ENCODE measurements at places on chromosomes 6 and 20.

DNA sequence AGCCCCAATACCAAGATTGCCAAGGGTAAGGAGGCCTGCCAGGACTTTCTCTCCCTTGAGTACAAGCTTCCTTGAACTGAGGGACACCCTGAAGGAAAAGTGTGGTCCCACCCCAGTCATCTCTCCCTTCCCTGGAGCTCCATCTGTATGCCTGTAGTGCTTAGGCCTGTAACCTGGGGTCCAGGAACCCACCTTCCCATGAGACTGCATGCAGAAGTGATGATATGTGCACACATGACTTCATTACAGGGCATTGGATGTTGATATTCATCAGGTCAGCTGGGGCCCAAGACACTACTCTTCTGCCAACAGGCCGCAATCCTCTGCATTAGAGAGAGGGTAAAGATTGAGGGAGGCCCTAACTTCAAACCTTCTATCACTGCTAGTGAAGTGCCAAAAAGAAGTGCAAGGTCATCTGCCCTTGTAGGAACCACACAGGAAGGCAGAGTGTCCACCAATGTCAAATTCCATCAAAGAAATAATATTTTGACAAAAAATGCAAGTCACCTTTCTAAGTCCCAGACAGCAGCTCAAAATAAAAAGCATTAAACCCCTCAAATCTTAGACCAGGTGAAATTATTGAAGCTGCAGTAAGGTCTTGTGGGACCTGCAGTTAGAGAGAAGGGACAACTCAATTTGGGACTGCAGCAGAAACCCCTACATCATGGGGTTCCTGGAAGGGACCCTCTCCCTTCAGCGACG lies 5.1 kb downstream of the HLA-F start:
- no peak for DNase-seq

GRCh38 chr6:27771235-27771634 lies 141.0 kb downstream of the OR2B2 start:
- DNase-seq: no peak

DNA sequence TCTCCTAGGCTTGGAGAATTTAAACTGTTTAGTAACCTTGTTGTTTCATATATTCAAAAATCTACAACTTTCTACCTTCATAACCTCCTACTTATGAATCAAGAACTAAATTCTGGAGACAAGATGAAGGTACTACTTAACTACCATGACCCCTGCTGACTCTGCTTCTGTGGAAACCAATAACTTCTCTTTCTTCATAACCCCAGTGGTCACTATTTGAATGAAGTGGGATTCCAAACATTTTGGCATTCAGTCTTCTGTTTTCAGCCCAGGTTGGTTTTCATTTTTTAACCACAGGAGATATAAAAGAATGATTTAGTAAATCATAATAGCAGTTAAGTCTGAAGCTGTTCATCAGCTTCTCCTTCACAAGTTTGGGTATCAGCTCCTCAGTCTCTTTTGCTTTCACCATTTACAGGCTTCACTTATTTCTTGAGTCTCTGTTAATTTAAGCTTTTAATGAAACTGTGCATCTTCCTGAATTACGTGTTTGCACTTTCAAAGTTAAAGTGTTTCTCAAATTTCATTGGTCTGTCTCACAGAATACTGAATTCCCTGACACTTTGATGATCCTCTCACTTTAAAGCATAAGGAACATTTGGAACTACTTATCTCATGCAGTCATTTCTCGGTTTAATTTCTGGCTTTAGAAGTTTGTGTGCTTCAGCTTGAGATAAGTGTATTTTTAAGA lies 9.5 kb downstream of the SENP6 start:
- no peak for DNase-seq

DNA sequence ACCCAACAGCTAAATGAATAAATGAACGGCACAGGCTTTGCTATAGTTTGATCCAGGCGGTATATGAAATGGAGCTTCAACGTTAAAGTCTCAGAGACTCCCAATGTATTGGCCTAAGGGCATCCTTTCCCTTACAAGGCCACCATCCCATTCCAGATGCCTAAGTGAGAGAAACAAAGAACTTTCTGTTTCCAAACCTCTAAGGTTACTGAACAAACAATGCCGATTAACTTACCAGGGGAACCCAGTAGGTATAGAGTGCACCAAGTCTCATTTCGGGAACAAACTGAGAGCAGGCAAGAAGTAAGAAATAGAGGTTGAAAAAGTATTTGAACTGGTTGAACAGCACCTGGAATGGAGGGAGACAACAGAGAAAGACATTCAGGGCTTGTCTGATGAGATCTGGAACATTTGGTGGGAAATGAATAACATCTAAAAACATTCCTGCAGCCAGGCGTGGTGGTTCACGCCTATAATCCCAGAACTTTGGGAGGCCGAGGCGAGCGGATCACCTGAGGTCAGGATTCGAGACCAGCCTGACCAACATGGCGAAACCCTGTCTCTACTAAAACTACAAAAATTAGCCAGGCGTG lies 42.5 kb downstream of the ATP9A start:
- DNase-seq: no peak

GRCh38 chr6:52975580-52975979 lies 19.5 kb downstream of the GSTA4 start:
- DNase-seq: no peak

DNA sequence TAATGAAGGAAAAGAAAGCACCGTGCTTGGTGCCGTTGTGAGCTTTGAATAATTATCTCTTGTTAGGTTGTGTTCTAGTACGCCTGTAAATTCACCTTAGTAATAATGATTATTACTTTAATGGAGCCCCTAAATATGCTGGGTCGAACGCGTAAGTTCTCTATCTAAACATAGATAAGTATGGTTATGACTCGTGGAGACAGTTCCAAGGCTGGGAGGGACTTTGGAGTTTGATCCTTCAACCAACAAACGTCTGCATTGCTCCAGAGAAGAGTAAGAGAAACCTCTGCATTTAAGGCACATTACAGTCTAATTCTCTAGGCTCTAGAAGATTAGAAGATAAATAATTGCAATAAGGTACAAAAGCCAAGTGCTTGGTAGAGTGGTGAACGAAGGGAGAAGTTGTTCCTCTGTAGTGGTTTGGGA lies 514 bp downstream of the ACOT13 start:
- DNase-seq: no peak

DNA sequence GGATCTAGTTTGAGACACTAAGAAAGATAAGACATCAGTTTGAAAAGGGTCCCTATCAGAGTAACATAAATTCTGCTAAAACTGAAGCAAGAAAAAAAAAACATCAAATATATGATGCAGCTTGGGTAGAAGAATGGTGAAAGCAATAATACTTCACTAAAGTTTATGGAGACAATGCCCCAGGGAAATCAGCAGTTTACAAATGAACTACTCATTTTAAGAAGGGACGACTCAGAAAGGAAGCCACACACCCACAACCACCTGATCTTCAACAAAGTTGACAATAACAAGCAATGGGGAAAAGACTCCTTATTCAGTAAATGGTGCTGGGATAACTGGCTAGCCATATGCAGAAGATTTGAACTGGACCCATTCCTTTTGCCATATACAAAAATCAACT lies 143.5 kb downstream of the TPBG start:
- peak; percentile 21 for DNase-seq

DNA sequence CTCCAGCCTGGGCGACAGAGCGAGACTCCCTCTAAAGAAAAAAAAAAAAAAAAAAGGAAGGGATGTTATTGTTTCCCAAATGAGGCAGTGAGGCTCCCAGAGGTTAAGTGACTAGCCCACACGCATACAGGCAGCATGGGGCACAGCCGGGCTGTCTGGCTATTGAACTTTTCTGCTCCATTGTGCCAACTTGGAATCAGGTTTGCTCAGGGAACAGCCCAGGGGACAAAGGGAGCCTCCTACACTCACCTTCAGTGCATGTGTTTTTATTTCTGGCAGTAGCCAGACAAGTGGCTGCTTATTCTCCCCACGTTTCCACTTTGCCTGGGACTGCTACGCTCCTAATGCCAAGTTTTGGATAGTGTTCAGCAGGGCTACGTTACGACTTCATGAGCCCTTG lies 10.7 kb downstream of the ETV7 start:
- DNase-seq: no peak

GRCh38 chr6:16630026-16630643 lies 131.1 kb downstream of the ATXN1 start:
- DNase-seq: no peak

- DNase-seq: no peak
Observed at GRCh38 chr6:68754681-68755213, 119.7 kb downstream of the ADGRB3 start.

DNA sequence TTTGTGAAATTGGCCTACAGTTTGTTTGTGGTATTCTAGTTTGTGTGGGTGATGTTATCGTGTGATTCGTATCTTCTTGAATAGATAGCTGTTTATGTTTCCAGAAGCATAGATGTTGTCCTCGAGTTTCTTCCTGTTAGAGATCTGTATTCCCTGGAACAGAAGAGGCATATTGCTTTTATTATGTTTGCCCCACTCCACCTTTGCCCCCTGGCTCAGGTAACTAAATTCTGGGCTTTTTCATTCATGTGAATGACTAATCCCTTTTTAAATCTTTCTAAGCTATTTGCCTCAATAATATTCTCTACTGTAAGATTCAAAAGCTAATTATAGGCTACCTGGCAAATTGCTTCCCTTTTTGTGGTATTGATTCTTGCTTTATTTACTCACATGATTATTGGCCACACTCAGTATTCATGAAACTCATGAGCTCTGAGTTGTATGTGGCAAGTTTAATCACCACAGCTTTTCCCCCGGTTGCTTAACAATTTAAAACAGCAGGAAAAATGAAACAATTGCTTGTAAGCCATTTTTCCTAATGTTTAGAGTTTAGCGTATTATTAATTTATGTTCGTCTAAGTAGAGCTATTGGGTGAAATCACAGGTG lies 12.6 kb downstream of the RNF217 start:
- DNase-seq: no peak

DNA sequence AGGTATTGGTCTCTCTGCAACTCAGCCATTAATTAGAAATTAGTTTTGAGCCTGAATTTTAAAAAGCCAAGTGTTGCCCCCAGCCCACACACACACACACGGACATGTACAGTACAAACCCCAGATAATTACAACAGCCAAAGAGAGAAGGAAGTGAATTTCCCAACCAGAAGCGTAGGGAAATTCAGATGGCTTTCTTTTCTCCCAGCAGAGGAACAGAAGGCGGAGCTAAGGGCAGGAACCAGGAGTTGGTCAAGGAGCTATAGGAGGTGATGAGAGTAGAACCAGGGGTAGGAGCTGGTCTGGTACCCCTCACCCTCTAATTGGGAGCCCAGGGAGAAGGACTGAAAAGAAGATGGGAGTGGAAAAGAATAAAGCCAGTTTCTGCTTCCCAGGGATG lies 3.9 kb upstream of the ZBTB9 start:
- DNase-seq: no peak

DNA sequence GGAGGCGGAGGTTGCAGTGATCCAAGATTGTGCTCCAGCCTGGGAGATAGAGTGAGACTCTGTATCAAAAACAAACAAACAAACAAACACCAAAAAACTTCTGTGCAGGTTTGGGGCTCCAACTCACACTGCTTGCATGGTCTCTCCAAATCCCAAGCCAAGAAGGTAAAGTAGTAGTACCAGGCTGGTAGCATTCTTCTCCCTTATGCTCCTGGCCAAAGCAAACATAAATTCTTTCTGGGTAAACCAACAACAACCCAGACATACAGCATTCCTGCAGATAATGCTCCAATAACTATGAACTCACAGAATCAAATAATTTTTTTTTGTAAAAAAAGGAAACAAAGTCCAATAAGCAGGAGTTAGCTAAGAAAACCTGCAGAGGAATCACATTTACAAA lies 57.8 kb upstream of the KLHL31 start:
- no peak for DNase-seq

DNA sequence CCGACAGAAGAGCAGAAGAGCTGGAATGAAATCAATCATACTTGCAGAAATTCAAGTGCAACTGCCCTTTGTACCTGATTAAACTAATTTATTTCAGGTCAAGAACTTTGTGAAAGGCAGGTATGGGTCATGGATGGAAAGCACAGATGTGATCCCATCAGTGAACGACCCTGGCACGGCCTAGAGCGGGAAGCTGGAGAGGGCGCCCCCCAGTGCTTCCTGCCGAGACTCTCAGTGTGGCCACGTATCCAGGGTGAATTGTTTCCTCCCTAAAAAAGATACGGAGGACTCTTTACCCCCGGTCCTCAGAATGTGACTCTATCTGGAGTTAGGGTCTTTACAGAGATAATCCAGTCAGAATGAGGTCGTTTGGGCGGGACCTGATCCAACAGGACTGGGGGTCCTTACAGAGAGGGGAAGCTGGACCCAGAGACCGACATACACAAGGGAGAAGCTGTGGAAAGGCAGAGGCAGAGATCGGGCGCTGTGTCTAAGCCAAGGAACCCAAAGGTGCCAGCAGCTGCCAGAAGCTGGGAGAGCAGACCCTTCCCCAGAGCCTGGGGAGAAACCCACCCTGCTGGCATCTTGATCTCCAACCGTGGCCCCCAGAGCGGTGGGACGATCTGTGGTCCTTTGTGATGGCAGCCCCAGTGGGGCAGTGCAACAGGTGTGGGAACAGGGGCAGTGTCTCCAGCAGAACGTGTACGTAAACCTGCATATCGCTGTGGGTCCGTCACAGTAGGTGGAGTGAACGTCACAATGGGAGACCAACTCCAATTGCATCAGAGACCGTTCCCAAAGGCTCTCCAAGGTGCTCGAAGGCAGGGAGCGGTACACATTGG lies 91.9 kb downstream of the TAF4 start:
- no peak for DNase-seq

DNA sequence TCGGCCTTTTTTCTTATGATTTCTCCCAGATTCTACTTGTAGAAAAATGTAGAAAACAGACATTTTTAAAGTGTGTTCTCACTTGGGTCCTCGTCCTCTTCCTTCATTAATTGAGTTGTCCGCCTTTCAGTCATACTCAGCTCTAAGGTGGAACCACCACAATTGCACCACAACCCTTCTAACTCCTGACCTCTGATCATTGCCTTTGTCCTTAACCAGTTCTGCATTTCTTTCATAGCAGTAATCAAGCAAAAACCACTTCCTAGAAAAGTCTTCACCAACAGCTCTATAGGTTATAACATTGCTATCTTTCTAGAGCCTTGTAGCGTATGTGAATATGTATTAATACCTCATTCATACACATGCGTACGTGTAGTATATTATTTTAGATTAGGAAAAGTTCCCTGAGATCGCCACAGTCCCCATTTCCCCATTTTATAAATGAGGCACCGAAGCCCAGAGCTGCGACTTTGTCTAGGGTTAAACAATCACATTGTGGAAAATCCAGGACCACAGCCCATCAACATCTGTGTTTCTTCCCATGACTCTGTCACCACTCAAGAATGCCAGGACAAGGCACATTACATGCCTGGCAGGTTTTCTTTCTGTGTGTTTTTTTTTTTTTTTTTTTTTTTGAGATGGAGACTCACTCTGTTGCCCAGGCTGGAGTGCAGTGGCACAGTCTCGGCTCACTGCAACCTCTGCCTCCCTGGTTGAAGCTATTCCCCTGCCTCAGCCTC lies 175.5 kb downstream of the BTBD3 start:
- peak; percentile 72 for DNase-seq

- DNase-seq: no peak
Observed at GRCh38 chr6:80331522-80331921, 225.1 kb downstream of the BCKDHB start.

- DNase-seq: peak; percentile 13
Observed at GRCh38 chr6:41167173-41167963, 4.5 kb upstream of the TREM2 start.
